ENCODE measurements at places on chromosomes 3 and 15.

GRCh38 chr3:134466331-134466730 is 19.5 kb downstream of the ANAPC13 start:
- DNase-seq: no peak

DNA sequence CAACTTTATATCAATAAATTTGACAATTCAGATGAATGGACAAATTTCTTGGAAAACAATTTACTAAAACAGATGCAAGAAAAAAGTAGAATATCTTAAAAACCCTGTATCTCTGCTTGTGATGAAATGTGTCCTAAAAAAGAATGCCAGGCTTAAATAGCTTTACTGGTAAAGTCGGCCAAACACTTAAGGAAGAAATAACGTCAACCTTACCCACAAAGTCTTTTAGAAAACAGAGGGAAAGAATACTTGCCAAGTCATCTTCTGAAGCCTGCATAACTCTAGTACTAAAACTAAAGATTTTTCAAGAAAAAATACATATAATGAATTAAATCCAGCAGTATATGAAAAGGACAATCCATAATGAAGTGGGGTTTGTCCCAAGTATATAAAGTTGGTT is 111.1 kb downstream of the RASA2 start:
- no peak for DNase-seq

GRCh38 chr15:60392986-60393790 is 4.6 kb downstream of the ANXA2 start:
- peak; percentile 84 for DNase-seq

- DNase-seq: no peak
Measured at GRCh38 chr15:56292546-56293316, 49.1 kb upstream of the RFX7 start.

- DNase-seq: peak; percentile 48
Measured at GRCh38 chr3:63993653-63994079, 29.6 kb downstream of the PSMD6 start.

GRCh38 chr3:11384074-11384473 is 111.9 kb downstream of the ATG7 start:
- no peak for DNase-seq

DNA sequence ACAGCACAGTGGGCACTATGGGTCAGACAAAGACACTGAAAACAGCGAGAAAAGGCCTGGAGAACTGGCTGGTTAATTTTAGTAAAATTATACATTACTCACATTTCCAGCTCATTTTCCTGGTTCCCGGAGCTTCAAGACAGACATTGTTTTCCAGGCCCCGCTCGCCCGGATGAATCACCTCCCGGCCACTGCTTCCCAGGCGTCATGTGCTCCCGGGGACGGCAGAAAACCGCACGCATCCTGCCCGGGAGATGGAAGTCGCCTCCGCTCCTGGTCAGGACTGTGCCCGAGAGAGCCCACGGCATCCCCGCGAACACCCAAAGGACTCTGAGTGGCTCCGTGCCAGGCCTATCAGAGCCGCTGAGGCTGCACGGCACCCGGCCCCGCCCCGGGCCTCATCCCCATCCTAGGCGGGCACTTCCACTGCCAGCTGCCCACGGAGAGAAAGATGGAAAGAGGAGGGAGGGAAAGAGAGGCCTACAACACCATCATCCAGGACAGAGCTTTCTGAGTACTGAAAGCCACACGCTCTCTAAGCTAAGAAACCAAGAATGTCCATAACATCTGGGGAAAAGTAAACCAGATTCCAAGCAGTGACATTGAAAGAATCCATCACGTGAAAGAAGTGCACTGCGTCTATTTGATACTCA is 75.1 kb downstream of the VGLL4 start:
- no peak for DNase-seq

GRCh38 chr3:57616233-57616632 is 19.1 kb upstream of the ARF4 start:
- no peak for DNase-seq

DNA sequence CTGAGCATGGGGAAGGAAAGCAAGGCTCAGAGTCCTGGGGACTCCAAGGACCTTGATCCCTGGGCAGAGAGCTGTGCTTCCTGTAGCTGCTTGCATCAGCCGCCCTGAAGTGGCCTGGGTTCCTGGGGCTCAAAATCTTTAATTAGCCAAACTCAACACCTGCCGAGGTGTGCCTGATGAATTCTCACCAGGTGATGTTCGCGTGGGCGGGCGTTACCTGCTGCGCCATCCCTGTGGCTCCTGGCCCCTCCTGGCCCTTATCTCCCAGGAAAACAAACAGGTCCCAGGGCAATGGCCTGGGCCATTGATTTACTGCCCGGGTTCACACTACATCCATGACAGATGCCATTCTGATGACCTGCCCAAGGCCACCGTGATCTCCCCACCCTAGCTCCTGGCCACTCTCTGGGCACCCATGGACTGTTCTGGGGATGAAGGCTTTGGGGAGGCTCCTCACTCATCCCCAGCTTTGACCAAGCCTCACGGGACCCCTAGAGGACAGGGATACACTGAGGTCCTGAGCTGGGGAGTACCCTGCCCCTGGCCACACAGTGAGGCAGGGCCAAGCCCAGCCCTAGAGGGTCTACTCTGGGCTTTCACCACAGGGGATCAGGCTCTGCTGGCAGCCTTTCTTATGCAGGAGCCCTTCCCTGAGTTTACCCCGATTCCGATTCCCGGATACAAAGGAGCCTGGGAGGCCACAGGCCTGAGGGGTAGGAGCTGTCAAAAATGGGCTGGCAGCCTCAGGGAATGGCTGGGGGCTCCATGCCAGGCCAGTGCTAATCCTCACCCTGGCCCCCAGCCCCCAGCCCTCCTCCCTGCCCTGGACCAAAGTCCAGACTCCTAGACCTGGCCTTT is 5.7 kb downstream of the SLC38A3 start:
- DNase-seq: no peak

- no peak for DNase-seq
Measured at GRCh38 chr3:102206511-102207031, 228.2 kb upstream of the ZPLD1 start.

DNA sequence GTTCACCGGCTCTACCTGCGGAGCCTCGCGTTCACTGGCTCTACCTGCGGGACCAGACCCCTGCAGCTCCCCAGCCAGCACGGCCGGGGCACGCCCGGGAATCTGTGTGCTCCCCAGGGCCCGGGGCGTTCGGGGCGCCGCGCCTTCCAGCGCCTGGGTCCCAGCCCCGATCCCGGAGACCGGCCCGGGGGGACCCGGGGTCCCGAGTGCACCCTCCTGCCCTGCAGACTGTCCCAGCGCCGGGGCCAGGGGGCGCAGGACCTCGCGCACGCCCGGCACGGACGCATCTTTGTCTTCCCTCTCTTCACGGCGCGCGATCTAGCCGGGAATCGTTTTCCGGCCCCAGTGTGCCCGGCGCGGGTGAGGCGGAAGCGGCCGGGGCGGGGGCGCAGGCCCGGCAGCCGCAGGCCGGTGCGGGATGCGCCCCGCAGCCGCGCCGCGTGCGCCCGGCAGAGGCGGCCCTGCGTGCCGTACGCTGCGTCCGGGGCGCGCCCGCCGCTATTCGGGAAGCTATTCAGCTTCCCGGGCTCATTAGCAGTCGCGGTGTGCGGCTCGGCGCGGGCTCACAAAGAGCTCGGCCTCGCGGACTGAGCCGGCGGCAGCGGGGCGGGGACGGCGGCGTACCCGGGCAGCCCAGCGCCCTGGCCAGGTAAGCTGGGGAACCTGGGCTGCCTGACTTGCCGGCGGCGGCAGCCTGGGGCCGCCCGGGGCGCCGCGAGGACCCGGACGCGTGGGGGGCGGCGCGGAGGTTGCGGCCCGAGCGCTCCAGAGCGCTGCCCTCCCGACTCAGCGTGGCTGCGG is at the start of gene APBA2:
TSS of gene APBA2 (plus strand) at position 345 of the 801 bp plus-strand sequence. CDS start 167,911 bp downstream, outside the sequence.
- peak; percentile 50 for DNase-seq

- DNase-seq: no peak
Measured at GRCh38 chr3:46565077-46565476, 1.0 kb downstream of the LRRC2 start.

DNA sequence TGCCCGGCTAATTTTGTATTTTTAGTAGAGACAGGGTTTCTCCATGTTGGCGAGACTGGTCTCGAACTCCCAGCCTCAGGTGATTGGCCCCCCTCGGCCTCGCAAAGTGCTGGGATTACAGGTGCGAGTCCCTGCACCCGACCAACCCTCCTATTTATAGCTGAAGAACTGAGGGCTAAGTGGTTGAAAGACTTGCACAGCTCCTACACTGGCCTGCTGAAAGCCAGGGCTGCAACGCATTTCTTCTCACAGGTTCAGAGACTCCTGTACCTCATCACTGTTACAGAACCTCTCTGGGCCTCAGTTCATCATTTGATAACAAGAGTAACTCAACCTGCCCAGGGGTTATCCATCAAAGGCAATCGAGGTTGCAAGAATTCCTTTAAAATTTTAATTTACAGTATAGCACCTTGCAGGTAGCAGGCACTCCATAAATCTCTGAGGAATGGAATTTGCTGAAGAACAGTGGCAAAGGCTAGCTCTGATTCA is 626.5 kb upstream of the TBL1XR1 start:
- DNase-seq: no peak

DNA sequence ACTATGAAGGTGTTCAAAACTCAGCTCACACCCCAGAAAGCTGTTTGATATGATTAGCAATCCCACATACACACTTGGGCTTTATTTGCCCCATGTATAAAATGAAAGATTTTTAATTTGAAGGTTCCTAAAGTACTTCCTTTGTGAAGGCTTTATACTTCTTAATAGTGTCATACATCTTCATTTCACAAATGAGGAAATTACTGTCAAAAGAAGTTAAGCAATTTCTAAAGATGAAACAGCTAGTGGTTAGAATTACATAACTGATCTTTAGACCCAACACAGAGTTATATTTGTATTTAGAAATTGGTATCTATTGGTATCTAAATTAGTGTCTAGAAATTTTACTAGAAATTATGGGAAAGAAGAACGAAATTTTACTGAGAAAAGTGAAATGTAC is 7.1 kb downstream of the CD200R1 start:
- DNase-seq: no peak

GRCh38 chr15:86178845-86179244 is 99.2 kb downstream of the AGBL1 start:
- DNase-seq: no peak

Measured in NCI-H2081 (cell line).